RKO (cell line): ENCODE measurements at places on chromosomes 5 and 9.

GRCh38 chr5:123084730-123085605 lies 4.1 kb upstream of the PRDM6 start:
- no peak for DNase-seq

DNA sequence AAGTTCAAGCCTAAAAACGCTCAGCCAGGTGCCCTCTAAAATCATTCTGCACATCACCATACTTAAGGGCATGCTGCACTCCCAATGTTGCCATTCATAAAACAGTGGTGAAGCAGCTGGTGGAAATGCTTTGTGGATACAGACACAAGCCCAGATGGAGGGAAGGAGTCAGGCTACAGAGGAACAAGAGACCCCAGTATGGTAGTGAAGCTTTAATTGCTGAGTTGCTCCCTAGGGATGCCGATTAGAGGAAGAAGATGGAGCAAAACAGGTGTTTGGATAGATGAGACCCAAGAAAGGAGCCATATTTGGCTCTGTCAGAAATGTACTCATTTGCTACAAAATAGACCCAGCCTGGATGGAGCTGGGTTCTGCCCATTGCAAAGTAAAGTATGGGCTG lies 230.5 kb downstream of the NSG2 start:
- no peak for DNase-seq

DNA sequence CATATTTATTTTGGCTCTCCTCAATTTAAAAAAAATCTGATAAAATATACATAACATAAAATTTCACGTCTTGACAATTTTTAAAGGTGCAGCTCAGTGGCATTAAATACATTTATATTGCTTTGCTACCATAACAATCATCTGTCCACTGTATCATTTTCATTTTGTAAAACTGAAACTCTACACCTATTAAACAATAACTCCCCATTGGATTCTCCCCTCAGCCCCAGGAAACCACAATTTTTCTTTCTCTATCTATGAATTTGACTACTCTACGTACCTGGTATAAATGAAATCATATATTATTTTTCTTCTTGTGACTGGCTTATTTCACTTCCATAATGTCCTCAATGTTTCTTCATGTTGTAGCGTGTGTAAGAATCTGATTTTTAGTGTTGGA lies 563.5 kb downstream of the PRR16 start:
- DNase-seq = no peak

DNA sequence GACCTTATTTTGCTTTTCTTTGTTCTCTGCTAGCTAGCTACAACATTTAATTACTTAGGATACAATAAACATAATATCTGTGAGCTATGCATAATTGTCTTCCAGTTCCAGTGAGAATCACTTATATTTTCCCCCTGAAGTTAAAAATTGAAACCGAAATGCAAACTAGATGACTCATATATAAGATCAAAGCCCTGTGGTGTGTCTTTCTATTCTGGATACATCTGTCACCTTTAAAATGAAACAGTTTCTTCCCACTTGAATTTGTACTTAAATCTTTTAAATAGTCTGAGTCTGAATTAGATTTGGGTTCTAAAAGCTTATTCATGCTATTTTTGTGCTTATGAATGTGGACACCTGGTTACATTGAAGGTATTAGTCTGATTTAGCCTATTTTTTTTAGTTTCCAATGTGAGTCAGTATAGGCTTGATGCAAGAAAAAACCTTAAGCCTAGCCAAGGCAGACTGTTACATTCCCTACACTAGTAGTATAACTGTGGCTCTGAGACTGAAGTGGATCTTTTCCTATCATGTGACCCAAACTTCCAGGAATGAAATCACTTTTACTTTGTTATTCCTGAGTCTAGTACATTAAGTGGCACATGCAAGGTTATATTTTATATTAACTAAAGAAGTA lies 703.5 kb upstream of the RGMB start:
- no peak for DNase-seq

- no peak for DNase-seq
These were observed 88.7 kb downstream of the BASP1 start for GRCh38 chr5:17305964-17306725.

- no peak for DNase-seq
These were observed 72.9 kb upstream of the ALDH1B1 start for GRCh38 chr9:38319496-38320173.

GRCh38 chr5:80239680-80240367 lies 16.0 kb downstream of the SERINC5 start:
- DNase-seq = no peak

GRCh38 chr9:76573905-76574760 lies 115.2 kb downstream of the GCNT1 start:
- DNase-seq = no peak

GRCh38 chr9:91428927-91429351 lies 5.3 kb upstream of the NFIL3 start:
- DNase-seq = no peak

GRCh38 chr9:133787754-133788025 lies 49.5 kb upstream of the SARDH start:
- DNase-seq = no peak

- DNase-seq = no peak
These were observed 2.0 kb upstream of the ENC1 start for GRCh38 chr5:74642543-74642863.

GRCh38 chr9:136378170-136379002 lies 4.9 kb upstream of the CARD9 start:
- DNase-seq = no peak

DNA sequence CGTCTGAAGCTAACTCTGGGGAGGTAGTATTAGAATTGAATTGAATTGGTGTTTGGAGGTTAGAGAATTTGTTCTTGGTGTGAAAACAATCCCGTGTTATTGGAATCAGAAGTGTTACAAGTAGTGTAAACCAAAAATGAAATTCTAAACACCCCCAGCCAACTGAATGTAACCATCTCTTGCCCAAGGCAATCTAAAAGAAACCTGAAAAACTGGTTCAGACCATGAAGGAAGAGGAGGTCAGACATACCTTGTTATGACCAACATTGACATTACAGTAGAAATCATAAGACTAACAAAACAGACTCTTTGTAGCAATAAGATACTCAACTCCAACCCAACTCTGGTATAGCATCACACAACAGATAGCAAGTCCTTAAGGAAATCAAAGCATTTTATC lies 159.0 kb downstream of the TUSC1 start:
- no peak for DNase-seq

DNA sequence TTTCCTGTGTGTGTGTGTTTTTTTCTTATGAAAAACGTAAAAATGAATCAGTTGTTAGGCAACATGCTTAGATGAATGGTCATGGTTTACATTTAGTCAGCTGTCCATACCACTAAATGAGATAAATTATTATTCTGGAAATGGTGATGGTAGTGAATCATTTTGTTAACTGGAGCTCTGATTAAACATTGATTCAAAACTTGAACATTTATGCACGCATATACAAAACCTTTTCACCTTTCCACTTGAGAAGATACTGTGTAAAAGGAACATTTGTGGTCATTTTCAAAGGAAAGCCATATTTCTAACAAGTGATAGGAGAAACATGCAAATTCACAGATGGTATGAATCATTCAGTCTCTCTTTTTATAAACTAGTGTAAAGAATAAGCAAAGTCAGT lies 162.0 kb downstream of the SLC25A46 start:
- no peak for DNase-seq

DNA sequence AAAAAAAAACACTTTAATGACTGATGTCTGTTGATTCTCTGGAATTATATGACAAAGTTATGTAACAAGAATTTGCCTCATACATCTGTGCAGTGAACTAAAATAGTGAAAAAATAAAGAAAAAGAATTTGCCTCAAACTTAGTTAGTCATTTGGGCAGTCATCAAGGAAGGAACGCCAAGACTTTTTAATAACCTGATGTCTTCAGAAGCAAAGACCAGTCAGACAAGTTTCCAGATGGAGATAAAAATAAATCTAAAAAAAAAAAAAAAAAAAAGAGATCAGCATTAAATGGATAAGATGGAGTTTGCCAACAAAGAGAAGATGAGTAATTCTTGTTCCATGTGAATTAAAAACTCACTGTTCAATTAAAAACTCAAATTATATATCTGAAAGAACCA lies 52.3 kb upstream of the JMY start:
- no peak for DNase-seq

GRCh38 chr9:3993773-3994172 lies 306.1 kb downstream of the GLIS3 start:
- DNase-seq = no peak

DNA sequence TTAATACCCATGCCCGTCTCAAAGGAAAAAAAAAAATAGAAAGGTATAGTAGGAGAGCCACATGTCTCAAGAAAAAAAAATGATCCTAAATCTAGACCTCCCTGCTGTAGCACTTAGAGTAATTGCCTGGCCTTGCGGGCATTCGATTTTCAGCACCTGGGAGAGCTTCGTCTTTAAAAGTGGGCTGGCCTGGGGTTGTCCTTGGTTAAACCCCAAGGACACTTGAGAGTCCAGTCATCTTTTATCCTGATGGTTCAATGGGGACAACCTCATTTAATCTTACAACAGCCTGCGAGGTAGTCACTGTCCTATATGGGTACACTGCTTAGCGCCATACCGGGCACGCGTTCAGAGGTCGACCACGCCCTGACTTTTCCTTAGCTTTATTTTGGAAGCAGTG lies 60.1 kb downstream of the MAT2B start:
- DNase-seq = no peak

DNA sequence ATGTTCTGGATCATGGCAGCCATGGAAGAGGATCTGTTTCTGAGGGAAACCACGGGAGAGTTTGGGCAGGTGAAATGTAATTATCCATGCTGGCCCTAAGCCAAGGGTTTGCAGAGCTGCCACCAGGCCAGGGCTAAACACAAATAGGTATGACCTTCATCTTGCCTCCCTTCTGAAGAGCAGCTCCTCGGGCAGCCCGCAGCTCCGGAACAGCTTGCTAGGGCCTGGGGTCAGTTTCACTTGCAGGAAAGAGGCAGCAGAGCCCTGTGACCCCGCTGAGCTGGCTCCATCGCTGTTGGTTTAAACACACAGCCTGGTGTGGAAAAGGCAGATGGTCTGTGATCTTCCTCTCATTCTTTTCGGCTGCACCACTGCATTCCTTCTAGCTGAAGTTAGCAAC lies 141.4 kb downstream of the TMEM38B start:
- DNase-seq = no peak

DNA sequence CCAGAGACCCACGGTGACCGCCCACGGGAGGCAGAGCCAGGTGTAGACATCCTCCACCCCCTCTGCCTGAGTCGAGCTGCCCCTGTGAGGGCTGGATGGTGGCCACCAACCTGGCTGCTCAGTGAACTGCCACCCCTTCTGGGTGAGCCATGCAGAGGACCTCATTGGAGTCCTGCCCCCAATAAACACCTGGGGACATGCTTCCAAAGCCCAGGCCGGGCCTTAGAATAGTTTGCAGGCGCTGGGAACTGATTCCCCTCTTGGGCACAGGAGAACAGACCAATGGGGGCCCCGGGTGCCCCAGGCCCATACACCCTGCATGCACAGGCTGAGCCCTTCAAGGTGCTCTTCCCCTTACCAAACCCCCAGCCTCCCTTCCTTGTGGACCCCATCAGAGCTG lies 38.1 kb upstream of the GFPT2 start:
- no peak for DNase-seq

DNA sequence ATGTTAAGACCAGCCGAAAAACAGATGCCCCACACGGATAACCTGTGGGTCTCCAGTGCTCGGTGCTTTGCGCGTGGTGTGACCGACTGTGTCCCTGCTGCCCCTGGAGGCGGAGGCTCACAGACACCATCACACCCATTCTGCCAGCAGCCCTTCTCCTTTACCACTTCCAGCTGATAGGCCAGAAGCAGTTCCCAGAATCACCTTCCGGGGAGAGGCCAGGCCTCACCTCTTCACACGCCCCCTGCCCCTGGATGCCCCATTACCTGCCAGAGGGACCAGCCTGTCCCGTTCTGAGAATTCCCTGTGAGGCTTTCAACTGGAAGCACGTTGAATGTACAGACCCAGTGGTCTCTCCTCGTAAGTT lies 21.6 kb upstream of the LRRC14B start:
- no peak for DNase-seq

DNA sequence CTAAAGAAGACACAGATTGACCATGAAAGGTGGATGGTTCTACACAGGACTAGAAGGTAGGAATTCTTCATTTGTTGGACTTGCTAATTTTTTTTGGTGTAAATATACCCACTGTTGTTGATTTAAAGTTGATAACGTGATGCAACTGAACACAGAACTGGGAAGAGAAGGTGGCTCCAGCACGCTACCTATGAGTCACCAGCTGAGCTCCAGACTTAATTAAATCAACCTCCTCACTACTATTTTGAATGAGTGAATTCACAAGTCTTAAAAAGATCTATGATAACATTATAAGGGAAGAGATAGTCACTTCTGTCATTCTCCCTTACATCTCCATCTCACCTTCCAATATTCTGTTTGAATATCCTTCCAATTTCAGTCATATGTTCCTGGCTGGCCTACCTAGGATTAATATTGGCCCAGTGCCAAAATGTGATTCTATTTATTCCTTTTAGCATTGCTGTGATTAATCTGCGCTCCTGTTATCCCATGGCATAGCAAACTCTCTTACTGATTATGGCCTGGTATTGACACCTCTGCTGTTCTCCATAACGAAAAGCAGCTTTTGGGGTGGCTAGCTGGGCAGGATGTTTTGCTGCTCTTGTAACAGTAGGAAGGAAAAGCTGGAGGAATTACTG lies 135.9 kb upstream of the CCDC152 start:
- no peak for DNase-seq

DNA sequence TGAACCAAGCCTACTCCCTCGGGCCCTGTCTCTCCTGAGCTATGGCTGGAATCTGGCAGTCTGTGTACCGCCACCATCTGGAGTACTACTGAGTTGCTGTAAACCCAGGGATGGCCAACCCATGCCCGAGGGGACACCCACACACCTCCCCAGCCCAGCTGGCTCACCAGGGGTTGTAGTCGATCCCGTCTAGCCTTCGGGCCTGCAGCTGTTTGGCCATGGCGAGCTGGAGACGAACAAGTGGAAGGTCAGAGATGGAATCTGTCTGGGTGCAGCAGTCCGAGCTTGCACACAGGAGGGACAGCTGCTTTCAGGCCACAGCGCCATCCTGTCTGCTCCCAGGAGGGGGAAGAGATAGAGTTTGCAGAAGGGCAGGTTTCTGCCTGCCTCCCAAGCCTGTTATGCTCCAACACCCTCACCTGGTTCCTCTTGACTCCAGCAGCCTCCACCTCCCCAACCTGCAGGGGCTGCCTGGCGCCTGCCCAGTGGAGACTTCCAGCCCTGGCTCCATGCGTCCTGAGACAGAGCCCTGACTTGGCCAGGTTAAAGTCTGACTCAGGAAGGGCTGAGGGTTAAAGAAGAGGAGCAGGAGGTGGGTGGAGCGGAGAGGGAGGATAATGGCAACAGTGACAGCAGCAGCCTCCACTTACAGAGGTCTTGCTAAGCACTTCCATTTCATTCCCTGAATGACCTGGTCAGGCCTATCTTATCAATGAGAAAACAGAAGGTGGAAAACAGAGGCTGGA lies 15.8 kb upstream of the SPOUT1 start:
- no peak for DNase-seq

DNA sequence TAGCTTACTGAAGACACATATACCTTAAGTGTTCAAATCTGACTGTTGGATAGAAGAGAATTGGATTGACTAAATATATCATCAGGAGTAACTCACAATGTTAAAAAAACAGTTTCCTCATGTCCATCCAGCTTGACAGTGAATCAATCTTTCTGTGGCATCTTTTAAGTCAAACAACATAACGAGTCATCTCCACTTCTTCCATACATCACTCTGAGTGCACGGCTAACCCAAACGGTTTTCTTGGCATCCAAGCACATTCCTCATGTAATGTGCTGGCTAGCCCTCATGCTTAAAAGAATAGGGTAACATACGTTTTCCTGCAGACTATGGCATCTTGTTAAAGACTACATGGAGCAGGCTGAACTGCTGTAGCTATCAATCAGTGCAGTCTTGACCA lies 291.5 kb upstream of the TRPC7 start:
- DNase-seq = no peak

GRCh38 chr5:1054799-1055775 lies 46.5 kb downstream of the NKD2 start:
- DNase-seq = no peak
